NCI-H2081 (cell line): ENCODE measurements at places on chromosomes 16 and 17.
A peak's percentile ranks its signal among the peaks of the same experiment; 100 is the strongest.

GRCh38 chr17:17540278-17540906, 44.2 kb upstream of the RASD1 start:
- no peak for DNase-seq

- DNase-seq = no peak
Measured at GRCh38 chr17:65202844-65203571, 65.8 kb downstream of the RGS9 start.

GRCh38 chr17:78892936-78893379, 10.0 kb downstream of the CEP295NL start:
- DNase-seq = no peak

GRCh38 chr17:17403899-17404576, 72.8 kb upstream of the MED9 start:
- DNase-seq = peak; percentile 78

GRCh38 chr17:17840751-17841591, 4.2 kb upstream of the SREBF1 start:
- no peak for DNase-seq
